ENCODE measurements at places on chromosomes 6 and 20. TPM values are rescaled to one million over a fixed set of nuclear protein-coding genes. Genes with fewer than 3 reads are reported as not detected.

GRCh38 chr6:83354747-83355146, 76.1 kb downstream of the ME1 start:
- DNase-seq = no peak

- DNase-seq = no peak
These were observed 91.2 kb upstream of the SULF2 start for GRCh38 chr20:47876311-47877088.

- no peak for DNase-seq
These were observed 21.1 kb upstream of the MRGBP start for GRCh38 chr20:62775206-62775605.

The LY6G6C gene
- total RNA-seq = 0.23 TPM

The MLN gene
- total RNA-seq = not detected

- DNase-seq = no peak
These were observed 49.3 kb downstream of the SLC35F1 start for GRCh38 chr6:117956386-117956785.

- DNase-seq = no peak
These were observed 6.2 kb upstream of the SNAI1 start for GRCh38 chr20:49976542-49976941.

- no peak for DNase-seq
These were observed 73.1 kb upstream of the QKI start for GRCh38 chr6:163341224-163342061.

DNA sequence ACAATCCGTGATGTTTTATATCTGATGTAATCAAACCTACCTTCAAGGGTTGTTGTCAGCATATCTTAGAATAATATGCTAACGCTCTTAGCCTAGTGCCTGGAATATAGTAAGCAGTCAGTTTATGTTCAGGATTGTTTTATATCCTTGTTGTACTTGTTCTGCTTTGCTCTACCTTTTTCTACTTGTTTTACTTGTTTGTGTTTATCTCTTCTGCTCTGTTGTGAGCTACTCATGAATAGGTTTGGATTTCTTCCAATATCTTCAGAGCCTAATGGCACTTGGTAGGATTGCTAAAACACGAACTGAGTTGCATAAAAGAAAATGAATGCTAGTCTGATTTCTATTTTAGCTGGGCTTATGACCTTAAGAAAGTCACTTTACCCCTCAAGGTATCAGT, 40.1 kb downstream of the DNAH8 start:
- DNase-seq = no peak

- DNase-seq = no peak
These were observed 14.0 kb downstream of the MAP3K7 start for GRCh38 chr6:90572856-90573255.

The SLC32A1 gene
- not detected for total RNA-seq

DNA sequence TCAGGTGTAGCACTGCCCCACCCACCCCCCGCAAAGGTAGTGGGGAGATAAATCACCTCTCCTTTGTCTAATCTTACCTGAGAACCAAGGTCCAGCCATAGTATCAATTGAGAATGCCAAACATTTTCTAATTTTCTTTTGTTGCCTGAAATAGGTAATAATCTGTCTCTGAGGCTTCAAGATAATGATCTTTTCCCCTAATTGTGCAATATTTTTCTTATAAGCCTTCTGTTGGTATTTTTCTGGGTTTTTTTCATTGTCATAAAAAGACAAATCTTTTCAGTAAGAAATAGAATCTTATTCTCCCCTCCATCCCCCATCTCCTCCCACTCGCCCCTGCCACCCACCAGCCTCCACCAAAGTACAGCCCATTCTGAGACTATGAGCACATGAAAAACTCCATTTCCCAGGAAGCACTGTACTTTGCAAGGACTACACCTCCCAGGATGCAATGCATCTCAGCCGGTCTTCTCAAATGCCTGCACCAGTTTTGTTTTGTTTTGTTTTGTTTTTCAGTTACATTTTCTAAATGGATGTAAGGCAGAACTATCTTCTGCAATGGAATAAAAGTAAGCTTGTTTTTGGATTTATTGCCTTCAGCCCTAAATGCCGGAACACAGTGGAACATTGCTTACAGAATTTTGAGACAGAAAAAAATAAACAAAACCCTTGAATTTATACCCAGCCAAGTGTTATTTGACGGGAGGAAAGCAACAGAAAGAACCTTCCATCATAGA, 268.0 kb downstream of the TFAP2A start:
- no peak for DNase-seq

GRCh38 chr6:56104591-56104990, 142.8 kb downstream of the COL21A1 start:
- DNase-seq = no peak

The TCEA2 gene
- total RNA-seq = 38.5 TPM

- no peak for DNase-seq
These were observed 48.1 kb downstream of the KCNS1 start for GRCh38 chr20:45052698-45053429.

The EPHA7 gene
- 8.6 TPM for total RNA-seq

The ALDH8A1 gene
- not detected for total RNA-seq

- DNase-seq = no peak
These were observed 41.3 kb upstream of the CLDN20 start for GRCh38 chr6:155222506-155222905.

The SNRNP48 gene
- 10.7 TPM for total RNA-seq

DNA sequence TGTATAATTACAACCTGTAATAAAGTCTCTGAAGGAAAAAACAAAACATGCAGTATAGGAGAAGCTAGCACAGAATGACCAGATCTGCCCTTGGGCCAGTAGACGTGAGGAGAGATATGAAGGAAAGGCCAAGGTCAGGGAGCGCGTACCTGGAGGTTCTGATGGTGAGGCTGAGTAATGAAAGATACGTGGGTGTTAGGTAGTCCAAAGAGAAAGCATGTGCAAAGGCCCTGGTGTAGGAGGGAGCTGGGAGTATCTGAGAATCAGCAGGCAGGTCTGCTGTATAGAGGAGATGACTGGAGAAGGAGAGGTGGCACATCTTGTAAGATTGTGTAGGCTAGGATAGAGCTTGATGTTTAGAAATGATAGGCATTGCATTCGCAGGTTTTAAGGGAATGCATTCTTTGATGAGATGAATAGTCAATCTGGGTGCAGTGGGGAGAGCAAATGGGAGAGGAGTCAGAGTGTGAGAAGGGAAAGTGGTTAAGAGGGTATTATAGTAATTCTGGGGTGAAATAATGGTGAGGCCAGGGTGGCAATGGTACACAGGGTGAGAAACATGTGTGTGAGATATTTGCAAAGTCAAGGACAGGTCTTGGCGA, 15.9 kb upstream of the TFB1M start:
- DNase-seq = no peak

DNA sequence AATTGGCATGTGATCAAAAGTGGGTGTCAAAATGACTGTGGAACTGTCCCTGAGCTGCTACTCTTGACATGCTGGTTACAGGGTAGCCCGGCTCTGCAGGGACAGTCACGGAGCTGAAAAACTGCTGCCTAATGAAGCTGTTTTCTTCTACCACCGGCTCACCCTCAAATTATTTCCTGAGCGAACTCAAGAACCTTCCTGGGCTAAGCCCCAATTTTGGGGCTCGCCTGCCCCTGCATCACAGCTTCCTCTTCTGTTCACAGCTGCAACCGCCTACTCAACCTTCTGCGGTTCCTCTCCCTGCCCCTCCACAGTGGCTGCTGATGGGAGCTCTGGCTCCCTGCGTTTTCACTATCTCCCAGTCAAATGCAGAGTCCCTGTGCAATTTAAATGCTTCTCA, 110.8 kb upstream of the MLN start:
- DNase-seq = no peak

DNA sequence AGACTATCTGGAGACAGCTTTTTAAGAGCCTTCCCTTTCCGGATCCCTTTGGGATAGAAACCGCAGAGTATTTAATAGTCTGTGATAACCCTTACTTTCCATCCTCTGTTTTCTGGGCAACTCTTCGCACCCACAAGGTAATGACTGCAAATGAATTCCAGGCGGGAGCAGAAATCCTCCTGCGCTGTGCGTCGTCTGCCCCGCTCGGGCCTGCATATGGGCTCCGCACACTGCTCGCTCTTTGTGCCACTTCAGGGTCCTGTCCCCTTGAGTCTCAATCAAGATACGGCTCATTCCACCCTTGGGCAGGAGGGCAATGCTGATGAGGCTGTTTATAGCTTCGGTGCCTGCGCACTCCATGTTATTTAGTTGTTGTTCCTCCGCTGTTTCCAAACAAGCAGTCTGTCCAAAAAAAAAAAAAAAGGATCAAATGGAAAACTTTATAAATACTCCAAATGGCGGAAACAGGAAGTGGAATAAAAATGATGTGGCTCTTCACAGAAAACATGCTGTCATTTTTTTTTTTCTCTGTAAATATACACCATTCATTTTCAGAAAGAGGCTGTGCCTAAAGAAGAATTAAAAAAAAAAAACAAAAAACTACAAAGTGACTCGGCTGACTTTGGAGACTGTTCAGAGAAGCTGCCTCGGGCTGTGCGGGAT, 169.6 kb upstream of the GMDS start:
- DNase-seq = no peak

DNA sequence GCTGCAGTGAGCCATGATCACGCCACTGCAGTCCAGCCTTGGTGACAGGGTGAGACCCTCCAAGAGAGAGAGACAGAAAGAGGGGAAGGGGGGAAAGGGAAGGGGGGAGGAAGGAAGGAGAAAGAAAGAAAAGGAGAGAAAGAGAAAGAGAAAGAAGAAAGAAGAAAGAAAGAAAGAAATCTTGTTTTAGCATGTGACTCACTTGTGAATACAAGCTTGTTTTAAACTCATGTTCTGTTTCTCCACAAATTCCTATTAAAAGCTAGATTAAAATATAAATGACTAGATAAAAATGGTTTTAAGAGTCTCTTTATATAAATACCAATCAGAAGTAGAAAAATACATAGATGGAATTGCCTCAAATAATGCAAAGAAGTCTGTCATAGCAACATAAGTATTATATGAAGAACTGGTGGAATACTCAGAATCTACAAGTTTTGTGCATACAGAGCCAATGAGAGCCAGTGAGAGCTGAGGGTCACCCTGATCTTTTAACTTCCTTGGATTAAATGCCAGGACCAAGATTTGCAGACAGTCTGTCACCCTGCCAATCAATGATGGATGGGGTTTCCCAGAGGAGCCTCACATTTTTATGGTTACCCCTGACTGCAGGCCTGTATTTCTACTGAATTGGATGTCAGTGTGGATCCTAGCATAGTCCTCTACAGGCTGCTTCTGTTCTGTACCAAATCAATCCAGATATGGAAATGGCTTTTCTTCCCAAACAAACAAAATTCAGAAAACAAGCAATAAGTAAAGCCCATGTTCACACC, 50.8 kb upstream of the LY86 start:
- no peak for DNase-seq

DNA sequence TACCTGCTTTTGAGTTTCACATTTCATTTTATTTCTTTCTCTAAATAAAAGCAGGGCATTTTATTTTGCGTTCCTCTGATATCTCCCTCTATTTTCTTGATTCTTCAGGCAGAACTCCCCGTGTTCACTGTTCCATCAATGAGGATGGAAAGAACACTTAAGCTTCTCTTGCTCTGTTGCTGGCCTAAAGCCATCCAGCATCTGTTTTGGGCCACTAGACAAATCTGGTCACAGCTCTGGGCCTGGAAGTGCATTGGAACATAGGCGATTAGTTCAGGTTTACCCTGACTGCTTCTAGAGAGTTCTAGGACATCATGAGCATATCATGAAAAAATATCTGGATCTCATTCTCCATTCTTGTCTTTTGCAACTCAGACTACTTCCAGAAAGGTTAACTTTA, 611.2 kb downstream of the UTRN start:
- no peak for DNase-seq

The DTD1 gene
- 23.6 TPM for total RNA-seq

GRCh38 chr6:7787137-7787608, 61.3 kb downstream of the BMP6 start:
- DNase-seq = no peak

GRCh38 chr20:35601990-35602389, 13.6 kb upstream of the SPAG4 start:
- no peak for DNase-seq

The ERGIC3 gene
- total RNA-seq = 265 TPM

DNA sequence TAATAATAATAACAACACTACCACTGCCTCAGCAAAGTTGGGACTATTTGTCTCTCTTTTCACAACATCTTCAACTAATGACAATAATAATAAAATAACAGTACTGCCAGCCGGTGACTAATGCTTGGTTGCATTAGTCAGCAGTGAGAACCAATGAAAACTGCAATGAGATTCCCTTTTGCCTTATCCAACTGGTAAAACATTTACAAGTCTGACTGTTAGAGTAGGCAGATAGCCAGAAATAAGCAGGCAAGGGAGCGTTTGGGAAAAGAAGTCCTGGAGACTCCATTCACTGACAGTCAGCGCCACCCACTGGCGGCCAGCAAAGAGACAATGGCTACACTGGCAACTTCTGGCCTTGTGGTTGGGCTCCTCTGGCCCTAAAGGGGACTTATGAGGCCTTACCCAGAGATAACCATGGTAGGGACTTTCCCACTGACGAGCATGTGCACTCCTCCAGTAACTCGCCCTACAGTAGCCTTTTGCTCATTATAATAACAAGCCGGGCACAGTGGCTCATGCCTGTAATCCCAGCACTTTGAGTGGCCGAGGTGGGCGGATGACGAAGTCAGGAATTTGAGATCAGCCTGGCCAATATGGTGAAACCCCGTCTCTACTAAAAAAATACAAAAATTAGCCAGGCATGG, 3.4 kb upstream of the NSFL1C start:
- DNase-seq = peak; percentile 84

The HSF2 gene
- total RNA-seq = 21.1 TPM

The TRIM10 gene
- total RNA-seq = not detected

- DNase-seq = no peak
These were observed 13.0 kb downstream of the RPRD1B start for GRCh38 chr20:38046572-38046971.

The LY86 gene
- total RNA-seq = not detected

The WFDC12 gene
- total RNA-seq = not detected

The C6orf58 gene
- not detected for total RNA-seq

The NKAIN4 gene
- 5.5 TPM for total RNA-seq

GRCh38 chr6:107533415-107534059, 43.6 kb downstream of the SOBP start:
- no peak for DNase-seq

The PAX1 gene
- total RNA-seq = not detected

GRCh38 chr6:144919560-144919959, 634.4 kb downstream of the UTRN start:
- DNase-seq = no peak

The ADRM1 gene
- total RNA-seq = 194 TPM

- peak; percentile 52 for DNase-seq
These were observed 146.5 kb upstream of the ZNF217 start for GRCh38 chr20:53739799-53740785.

DNA sequence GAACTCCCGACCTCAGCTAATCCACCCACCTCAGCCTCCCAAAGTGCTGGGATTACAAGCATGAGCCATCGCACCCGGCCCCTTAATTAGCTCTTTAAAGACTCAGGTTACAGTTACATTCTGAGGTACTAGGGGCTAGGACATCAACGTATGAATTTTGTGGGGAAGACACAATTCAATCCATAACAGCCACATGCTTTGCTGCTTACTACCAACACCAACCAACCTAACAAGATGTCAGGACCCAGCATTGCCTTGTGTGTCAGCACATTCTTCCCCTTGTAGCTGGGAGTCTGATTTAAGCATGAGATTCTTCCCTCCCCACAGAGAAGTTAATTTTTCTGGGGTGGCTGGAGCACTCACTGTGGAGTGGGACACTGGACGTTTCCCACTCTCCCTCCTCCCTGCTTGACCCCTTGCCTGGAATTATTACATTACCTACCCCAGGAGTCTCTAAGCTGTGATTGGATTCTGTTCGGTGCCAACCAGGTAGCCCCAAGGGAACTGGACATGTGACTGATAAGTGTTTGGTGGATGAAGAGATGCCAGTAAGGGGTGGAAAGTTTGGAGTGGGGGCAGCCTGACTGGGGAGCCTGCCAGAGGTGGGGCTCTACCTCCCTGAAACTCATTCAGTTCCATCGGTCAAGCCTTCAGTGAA, 5.6 kb upstream of the PXMP4 start:
- DNase-seq = no peak
